K562 (cell line): ENCODE measurements at places on chromosomes 6 and 20. TPM values are rescaled to one million over a fixed set of nuclear protein-coding genes. Genes with fewer than 3 reads are reported as not detected.
A peak's percentile ranks its signal among the peaks of the same experiment; 100 is the strongest.

The OSER1 gene
- 19.0 and 20.4 TPM in 2 replicates for total RNA-seq

The NT5E gene
- 0.13 and 0.25 TPM in 2 replicates for total RNA-seq

The EMILIN3 gene
- not detected in 2 replicates for total RNA-seq

DNA sequence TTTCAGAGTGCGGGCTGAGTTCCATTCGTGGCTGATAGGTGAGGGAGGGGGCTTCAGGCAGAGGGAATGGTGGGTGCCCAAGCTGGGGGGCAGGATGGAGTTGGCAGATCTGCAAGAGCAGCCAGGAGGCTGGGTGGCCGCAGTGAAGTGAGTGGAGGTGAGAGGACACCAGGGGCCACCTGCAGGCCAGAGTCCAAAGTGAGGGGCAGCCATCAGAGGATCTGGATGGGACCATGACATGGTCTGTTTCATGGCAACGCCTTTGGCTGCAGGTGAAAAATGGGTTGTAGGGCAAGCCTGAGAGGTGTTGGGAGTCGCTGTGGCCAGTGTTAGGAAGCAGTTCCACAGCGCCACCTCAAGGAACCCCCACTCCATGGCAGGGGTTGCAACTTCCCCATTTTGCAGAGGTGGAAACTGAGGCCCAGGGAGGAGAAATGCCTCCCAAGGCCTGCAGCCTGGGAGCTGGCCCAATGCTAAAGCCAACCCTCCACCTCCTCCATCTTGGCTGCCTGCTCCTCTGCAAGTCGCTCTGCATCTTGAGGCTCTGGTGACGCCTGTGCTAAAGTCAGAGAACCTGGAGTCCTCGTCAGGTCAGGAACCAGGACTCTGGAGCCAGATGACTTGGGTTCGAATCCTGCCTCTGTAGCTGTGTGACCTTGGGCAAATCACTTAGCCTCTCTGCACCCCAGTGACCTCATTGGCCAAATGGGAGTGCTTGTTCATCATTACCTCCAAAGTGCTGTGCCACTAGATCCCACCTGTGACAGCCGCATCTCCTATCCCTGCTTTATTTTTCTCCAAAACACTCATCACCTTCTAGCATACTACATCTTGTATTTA is 153.8 kb downstream of the CEBPB start:
- no peak overlapping the region for H3K27ac ChIP-seq
- peaks cover 19% of the 10 kb centered on the region for H3K4me1 ChIP-seq
- H3K4me3 ChIP-seq, result no peak overlapping the region
- peak; percentile 54 for DNase-seq

DNA sequence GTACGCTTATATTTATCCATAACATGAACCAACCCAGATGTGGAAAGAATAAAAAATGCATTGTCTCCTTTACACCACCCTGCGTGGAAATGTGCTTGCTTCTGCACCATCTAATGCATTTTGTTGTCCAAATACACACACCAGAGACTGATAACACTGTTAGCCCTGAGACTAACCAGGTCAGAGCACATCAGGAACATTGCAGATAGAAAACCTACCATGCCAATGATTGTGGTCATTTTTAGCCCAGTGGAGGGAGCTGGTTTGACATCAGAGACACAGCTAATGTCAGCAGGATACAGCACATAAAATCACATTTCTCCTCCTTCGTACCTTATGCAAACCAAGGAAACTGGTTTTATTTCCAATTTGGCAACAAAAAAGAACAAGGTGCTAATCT is 528.7 kb downstream of the DOK5 start:
- H3K4me3 ChIP-seq, result no peak overlapping the region
- no peak overlapping the region for H3K27ac ChIP-seq
- no peaks in the 10 kb centered on the region for H3K36me3 ChIP-seq
- H3K4me1 ChIP-seq, result no peaks in the 10 kb centered on the region

DNA sequence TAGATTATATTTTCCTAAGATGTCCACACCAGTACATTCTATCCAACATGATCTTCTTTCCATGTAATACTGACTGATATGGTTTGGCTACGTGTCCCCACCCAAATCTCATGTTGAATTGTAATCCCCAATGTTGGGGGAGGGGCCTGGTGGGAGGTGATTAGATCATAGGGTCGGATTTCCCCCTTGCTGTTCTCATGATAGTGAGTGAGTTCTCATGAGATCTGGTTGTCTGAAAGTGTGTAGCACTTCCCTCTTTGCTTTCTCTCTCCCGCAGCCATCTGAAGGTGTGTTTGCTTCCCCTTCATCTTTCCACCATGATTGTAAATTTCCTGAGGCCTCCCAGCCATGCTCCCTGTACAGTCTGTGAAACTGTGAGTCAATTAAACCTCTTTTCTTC is 12.2 kb upstream of the HBS1L start:
- DNase-seq, result no peak
- peaks cover 3% of the 10 kb centered on the region; the same call in 1 of the 3 replicates for H3K36me3 ChIP-seq
- H3K27ac ChIP-seq, result no peak overlapping the region
- no peak overlapping the region for H3K4me3 ChIP-seq
- H3K27me3 ChIP-seq, result no peaks in the 10 kb centered on the region
